Umbilical cord (tissue), 2 donors: ENCODE measurements at places on chromosomes 3 and 15. TPM values are rescaled to one million over a fixed set of nuclear protein-coding genes. Genes with fewer than 3 reads are reported as not detected.

Gene OSBPL10
- 25.0 TPM for total RNA-seq

Gene ARPP21
- total RNA-seq: 17.8 TPM

Gene ANO10
- 25.8 TPM for total RNA-seq

Gene CCR4
- total RNA-seq: 2.9 TPM

Gene CORO2B
- 0.72 TPM for total RNA-seq

Gene HHLA2
- total RNA-seq: 1.4 TPM

Gene IMPG2
- 2.6 TPM for total RNA-seq

Gene FBLN2
- total RNA-seq: 309 TPM

Gene MITF
- 12.8 TPM for total RNA-seq

Gene LEKR1
- total RNA-seq: 8.4 TPM

Gene TGM4
- 3.1 TPM for total RNA-seq

Gene ALDH1A2
- total RNA-seq: 8.4 TPM

Gene BOC
- 65.5 TPM for total RNA-seq

Gene SUMF1
- total RNA-seq: 67.9 TPM

Gene MCCC1
- total RNA-seq: 14.0 TPM

Gene COLQ
- total RNA-seq: 0.72 TPM

Gene AGBL1
- 4.8 TPM for total RNA-seq

Gene CHL1
- total RNA-seq: 18.1 TPM

Gene AGTR1
- total RNA-seq: 22.1 TPM

Gene SLC24A1
- total RNA-seq: 8.7 TPM

Gene FOXL2NB
- 1.9 TPM for total RNA-seq

Gene FAM219B
- 33.9 TPM for total RNA-seq

Gene KLHL40
- total RNA-seq: not detected

Gene CKMT1B
- not detected for total RNA-seq

Gene NCEH1
- total RNA-seq: 4.8 TPM

Gene GP9
- total RNA-seq: 3.6 TPM

Gene TTLL13
- total RNA-seq: not detected

Gene EFCAB12
- total RNA-seq: 1.4 TPM

Gene NAALADL2
- 62.6 TPM for total RNA-seq

Gene MEIS2
- 43.3 TPM for total RNA-seq

Gene SLC12A1
- total RNA-seq: 33.5 TPM

Gene WDR49
- total RNA-seq: 3.1 TPM

Gene GPR149
- total RNA-seq: 1.7 TPM

Gene ADAMTS7
- 2.4 TPM for total RNA-seq

Gene IGF2BP2
- 60.9 TPM for total RNA-seq

Gene LYZL4
- total RNA-seq: not detected

Gene A4GNT
- total RNA-seq: 0.96 TPM

Gene MLF1
- 31.1 TPM for total RNA-seq
